ENCODE measurements at places on chromosomes 2 and 18.
A peak's percentile ranks its signal among the peaks of the same experiment; 100 is the strongest.

GRCh38 chr2:82411071-82411470, 2048.0 kb downstream of the SUCLG1 start:
- no peak for DNase-seq

GRCh38 chr2:48268671-48269070, 261.3 kb upstream of the STON1 start:
- no peak for DNase-seq

DNA sequence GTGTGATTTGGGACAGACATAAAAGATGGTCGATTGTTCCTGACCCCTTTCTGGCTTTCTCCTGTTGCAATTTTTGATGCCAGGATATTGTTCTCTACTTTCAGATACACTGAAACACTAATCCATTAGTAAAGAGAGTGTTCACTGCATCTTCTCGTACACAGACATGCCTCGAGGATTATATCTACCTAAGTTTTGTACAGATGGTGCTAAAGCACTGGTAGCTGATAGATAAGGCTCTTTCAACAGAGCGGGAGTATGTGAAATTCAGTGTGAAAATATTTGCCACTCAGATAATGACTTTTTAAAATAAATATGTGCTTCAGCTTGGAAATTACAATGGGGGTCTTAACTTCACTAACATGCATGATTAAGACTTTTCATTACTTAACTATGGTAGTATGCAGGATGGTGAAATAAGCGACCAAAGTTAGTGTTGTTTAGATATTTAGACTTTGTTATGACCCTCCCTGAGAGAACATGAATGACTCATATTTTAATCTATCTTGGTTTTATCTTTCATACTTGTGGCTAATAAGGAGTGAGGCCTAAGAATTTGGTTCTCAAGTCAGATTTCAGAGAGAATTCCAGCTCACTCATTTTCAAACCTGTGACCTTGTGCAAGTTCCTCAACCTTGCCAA, 474.9 kb downstream of the NRXN1 start:
- no peak for DNase-seq

DNA sequence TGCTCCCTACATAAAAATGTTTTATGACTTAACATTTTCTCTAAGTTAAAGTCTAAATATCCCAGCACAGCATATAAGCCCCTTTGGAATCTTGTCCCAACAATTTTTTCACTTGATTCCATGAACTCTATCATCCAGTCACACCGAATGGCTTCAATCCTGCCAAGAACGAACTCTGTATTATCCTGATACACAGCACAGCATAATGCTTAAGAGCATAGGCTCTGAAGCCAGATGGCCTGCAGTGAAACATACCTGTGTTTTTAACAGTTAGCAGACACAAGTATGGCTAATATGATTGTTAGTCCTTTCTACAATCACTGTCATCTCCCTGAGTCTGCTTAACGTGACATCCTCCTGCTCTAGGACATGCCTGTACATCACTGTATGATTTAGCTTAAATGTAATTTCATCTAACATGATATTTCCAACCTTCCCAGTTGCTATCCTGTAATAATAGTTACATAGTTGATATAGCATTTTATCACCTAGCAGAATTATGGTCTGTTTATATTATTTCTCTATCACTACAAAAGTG, 669.5 kb downstream of the ERBB4 start:
- no peak for DNase-seq

GRCh38 chr2:11781602-11782001, 35.2 kb downstream of the LPIN1 start:
- no peak for DNase-seq

GRCh38 chr18:8337211-8337610, 272.0 kb upstream of the RAB12 start:
- no peak for DNase-seq

DNA sequence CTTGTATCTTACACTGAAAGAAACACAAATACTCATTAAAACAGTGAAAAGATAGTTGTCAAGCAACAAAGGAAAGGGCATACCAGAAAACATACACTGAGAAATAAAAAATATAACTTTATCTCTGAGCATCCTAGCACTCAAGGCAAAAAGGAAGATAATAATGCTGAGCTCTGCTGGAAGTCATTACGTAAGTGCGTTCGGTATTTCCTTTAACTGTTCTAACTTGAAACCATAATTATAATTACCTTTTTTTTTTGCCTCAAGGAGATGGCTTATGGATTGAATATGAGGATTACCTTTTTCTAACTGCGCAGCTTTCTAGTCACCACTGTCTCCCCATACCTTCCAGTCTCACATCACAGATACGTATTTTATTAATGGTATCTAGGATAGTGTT, 308.1 kb downstream of the GBX2 start:
- no peak for DNase-seq

DNA sequence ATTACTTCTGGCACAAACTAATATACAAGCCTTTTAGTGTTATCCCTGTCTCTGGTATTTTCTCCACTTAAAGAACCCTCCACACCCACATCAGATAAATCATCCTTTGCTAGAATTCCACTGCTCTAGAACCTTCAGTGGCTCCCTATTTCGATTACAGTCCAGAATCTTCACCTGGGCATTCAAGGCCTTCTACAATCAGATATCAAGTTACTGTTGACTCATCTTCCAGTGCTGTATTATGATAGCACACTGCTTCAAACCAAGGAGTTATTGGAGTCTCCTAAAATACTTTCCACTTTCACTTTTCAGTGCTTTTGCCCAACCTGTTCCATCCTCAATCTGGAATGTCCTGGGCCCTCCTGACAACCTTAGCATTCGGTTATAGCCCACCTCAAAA, 3.4 kb downstream of the CGREF1 start:
- DNase-seq: no peak

- DNase-seq: no peak
Observed at GRCh38 chr18:50429207-50429948, 54.5 kb downstream of the SKA1 start.

- peak; percentile 41 for DNase-seq
Observed at GRCh38 chr2:71277536-71278103, 50.7 kb upstream of the PAIP2B start.

GRCh38 chr2:227891673-227892072, 20.2 kb downstream of the DAW1 start:
- DNase-seq: no peak

- DNase-seq: no peak
Observed at GRCh38 chr2:127347734-127348392, 39.9 kb downstream of the MAP3K2 start.

GRCh38 chr2:240560084-240560479, at the start of gene DUSP28:
TSS of gene DUSP28 (plus strand) at chr2:240560357. CDS start at chr2:240560685, 328 bp downstream.
- DNase-seq: peak; percentile 94

- DNase-seq: no peak
Observed at GRCh38 chr2:7479603-7480002, 562.4 kb downstream of the RNF144A start.

- DNase-seq: no peak
Observed at GRCh38 chr18:10669441-10670100, 143.7 kb downstream of the NAPG start.

- DNase-seq: no peak
Observed at GRCh38 chr18:63834471-63835113, 52.9 kb upstream of the SERPINB2 start.

- no peak for DNase-seq
Observed at GRCh38 chr18:73717570-73717969, 430.1 kb downstream of the FBXO15 start.

DNA sequence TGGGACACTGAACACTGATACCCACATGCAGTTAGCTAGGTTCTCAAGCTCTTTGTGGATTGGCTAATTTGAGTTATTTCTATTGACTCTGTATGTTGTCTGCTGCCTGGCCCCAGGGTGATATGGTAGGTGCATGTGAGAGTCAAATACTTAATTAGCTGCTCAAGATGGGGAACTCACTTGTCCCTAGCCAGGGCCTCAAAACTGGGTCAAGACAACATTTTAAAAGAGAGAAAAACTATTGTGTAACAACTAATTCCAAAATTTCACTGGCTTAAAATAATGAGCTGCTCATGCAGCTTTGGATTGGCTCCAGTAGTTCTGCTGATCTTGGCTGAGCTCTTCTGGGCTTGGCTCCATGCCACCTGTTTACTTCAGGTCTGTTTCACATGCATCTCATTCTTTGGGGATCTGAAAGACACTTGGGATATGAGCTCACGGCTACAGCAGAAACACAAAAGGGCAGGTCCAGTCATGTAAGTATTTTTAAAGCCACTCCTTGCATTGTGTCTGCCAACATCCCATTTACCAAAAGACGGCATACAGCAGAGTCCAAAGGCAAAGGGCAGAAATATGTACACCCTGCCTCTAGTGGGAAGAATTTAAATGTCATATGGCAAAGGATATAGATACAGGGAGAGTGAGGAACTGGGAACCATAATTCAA, 716.8 kb downstream of the SUCLG1 start:
- DNase-seq: no peak

DNA sequence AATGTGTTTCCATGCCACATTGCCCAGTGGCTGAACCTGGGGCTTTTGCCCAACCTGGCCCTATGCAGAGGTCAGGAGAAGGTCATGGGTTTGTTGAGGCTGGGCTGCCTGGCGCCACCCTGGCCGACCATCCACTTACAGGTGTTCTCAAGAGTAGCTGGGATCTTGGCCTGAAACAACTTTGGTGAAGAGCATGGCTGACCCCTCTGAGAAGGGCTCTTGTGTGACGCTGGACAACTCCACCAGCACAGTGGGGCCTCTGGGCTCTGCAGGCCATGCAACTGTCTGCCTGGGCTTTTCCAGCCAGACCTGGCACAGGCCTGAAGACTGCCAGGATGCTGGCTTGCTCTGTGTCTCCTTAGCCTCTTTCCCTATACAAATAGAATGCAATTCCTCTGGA, 76.4 kb upstream of the ZNG1B start:
- DNase-seq: no peak

- DNase-seq: no peak
Observed at GRCh38 chr2:74021407-74021755, 36.7 kb downstream of the TET3 start.

DNA sequence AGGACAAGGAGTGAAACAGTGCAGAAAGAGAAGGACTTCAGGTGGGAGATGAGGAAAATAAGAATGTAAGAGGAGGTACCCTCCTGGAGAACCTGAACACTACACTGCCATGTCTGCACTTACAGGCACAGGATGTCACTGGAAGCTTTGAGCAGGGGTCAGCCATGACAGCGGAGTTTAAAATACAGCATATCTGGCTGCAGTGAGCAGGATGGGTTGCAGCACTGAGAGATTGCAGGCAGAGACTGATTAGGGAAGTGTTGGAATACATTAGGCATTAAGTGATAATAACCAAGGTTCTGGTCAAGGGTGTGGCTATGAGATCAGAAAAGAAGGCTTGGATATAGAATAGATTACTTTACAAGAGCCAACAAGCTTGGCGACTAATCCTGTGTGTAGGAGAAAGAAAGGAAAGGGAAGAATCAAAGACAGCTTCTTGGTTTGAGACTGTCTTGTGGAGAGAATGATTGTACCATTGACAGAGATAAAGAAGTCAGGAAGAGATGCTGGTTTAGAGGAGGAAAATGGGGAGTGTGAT, 171.1 kb upstream of the RBMS1 start:
- no peak for DNase-seq

- DNase-seq: no peak
Observed at GRCh38 chr2:23375448-23375847, 9.5 kb upstream of the KLHL29 start.

All from activated naive CD8-positive, alpha-beta T cell treated with anti-CD3 and anti-CD28 coated beads, Interleukin-2, amount 50 U/mL, for 24 hours (primary cell).